Activated gamma-delta T cell treated with anti-CD3 and anti-CD28 coated beads, Interleukin-2, amount 50 U/mL, for 16 hours (primary cell): ENCODE measurements at places on chromosomes 16 and 17.

GRCh38 chr16:75279305-75279704, 27.9 kb upstream of the BCAR1 start:
- DNase-seq: no peak

- DNase-seq: no peak
Observed at GRCh38 chr16:66295213-66295612, 71.3 kb upstream of the CDH5 start.

- no peak for DNase-seq
Observed at GRCh38 chr17:62057696-62058095, 7.4 kb downstream of the MED13 start.

DNA sequence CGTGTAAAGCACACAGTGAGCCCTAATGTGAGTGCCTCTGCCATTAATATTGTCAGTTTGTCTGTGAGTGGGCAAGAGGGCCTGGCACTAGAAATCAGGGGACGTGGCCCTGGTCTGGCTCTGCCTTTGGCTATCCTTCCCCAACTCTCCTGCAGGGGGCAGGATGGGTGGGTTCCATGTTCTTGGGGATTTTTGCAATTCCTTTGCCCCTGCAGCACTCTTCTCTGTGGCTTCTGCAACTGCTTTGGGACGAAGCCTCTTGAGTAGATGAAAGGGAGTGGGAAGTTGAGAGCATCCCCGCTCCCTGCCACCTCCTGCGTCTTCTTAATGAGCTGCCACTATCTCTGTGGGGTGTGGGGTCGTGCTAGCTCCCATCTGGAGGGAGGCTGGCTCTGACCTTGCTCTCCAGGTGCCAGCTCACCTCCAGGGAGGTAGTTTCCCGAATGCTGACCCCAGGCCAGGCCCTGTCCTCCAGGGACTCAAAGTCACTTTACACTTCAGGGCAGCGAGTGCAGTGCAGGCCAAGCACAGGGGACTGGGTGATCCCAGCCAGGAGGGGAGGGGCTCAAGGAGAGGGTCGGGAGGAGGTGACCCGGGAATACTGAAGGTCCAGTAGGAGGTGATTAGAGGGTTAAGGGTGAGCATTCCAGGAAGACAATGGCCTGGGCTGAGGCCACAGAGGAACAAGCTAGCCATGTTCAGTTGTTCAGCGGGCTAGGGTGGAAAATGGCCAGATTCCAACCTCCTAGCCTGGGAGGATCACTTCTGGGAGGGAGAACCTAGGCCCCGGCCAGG, 121.0 kb upstream of the NLRP1 start:
- no peak for DNase-seq

DNA sequence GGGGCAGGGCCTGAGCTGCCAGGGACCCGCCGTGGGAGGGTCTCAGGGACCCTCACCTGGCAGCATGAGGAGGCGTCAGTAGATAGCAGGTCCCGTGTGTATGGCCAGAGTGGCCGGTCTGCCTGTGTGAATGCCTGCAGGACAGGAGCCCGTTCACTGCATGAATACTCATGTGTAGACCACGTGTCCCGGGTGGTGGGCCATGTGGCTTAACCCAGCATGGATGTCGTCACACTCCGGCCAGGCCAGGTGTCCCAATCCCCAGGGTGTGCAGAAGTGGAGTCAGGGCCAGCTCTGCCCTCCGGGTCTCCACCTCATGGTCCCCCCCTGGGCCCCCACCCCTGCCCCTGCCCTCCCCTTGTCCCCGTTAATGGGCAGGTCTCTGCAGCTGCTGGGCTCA, 53.7 kb downstream of the BAHCC1 start:
- DNase-seq: no peak

DNA sequence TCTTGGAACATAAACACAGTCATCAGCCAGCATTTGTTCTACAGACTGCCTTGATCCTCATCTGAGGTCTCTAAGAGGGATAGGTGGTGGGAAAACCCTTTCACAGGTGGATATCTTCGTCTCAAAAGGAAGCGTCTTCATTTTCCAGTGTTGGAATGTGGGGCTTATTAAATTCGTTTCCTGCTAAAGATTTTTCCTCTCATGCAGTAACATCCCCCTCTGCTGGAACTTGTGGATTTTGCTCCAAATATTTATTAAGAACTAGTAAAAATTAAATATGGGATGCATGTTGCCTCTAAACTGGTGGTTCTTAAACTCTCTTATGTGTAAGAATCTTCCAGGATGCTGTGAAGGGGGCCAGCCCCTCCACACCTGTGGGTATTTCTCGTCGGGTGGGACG, 20.1 kb upstream of the MLYCD start:
- DNase-seq: no peak

GRCh38 chr16:28498666-28499381, 4.4 kb downstream of the APOBR start:
- DNase-seq: no peak

DNA sequence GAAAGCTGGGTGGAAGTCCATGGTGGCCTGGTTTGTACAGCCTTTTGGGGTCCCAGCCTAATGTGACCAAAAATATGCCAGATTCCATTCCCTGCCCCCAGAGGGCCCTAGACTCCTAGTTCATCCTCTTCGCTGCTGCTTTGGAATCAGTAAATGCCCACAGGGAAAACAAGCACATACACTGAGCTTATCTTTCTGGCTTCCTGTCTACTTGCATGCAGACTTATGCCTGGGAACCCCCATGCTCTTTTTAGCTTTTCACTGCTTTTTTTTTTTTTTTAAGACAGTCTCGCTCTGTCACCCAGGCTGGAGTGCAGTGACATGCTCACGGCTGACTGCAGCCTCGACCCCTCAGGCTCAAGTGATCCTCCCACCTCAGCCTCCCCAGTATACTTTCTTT, 6.2 kb upstream of the CD300LG start:
- no peak for DNase-seq

DNA sequence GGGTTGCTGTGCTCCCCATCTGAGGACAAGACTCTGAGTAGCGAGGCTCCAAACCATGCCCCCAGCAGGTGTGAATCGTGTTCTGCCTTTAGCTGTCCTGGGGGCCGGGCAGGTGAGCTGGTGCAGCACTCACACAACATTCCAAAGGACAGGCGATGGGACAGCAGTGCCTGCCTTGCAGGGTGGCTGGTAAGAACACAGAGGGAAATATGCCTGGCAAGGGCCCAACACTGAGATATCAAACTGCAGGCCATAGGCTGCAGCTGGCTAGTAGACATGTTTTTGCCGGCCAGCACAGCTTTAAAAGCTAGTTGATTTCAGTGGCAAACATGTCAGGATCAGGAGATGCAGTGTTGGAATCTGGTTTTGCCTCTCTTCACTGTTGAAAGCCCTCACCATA, 23.6 kb downstream of the CLEC16A start:
- no peak for DNase-seq

DNA sequence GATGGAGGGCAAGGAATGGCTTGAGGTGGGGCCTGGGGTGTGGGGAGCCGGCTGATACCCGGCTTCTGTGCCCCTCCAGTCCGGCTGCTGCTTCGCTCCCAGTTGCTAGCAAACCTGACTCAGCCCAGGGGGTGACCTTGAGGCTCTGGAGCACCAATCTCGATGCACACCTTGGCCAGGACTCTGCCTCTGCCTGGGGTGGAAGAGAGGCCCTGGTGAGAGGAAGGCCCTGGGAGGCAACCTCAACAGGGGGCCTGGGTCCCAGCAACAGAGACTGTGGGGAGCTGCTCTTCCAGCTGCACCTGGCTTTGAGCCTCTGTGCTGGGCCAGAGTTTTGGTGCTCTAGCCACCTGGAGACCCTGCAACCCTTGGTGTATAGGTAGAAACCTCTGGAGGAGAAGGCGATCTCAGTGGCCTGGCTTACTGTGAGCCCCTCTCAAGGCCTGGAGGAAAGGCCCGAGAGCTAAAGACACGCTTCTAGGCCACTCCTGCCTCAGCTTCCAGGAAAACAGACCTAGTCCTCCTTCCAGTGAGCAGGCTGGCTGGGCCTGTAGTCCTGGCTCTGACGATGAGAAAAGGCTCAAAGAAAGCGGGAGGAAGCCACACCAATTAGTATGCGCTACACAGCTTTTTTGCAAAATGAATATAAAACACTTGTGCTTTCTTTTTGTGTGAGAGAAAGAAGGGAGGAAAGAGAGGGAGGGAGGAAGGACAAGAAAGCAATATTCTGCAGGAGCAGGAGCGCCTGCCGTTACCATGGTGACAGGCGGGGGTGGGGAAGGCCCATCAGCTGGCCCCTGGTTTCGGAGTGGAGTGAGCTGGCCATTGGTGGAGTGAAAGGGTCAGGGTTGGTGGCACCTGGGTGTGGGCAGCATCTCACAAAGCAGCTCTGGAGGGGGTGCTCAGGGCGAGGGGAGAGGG, 51.0 kb downstream of the VAC14 start:
- no peak for DNase-seq

DNA sequence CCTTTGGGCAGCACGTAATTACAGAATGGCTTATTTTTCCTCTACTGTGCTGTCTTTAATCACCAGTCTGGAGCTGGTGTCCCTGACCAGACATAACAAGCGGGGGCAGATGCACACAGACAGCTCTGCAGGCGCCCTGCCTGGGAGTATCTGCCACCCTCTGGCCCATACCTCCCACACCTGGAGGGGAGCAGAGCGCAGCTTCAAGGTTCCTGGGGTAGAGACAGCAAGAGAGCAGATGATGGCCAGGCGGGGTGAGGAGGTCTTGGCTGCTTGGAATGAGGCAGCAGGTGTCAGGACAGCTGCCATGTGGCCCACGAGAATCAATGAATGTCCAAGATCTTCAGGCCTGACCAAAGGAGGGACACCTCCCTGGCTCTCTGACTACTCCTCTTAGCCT, 23.8 kb downstream of the TMEM94 start:
- no peak for DNase-seq

DNA sequence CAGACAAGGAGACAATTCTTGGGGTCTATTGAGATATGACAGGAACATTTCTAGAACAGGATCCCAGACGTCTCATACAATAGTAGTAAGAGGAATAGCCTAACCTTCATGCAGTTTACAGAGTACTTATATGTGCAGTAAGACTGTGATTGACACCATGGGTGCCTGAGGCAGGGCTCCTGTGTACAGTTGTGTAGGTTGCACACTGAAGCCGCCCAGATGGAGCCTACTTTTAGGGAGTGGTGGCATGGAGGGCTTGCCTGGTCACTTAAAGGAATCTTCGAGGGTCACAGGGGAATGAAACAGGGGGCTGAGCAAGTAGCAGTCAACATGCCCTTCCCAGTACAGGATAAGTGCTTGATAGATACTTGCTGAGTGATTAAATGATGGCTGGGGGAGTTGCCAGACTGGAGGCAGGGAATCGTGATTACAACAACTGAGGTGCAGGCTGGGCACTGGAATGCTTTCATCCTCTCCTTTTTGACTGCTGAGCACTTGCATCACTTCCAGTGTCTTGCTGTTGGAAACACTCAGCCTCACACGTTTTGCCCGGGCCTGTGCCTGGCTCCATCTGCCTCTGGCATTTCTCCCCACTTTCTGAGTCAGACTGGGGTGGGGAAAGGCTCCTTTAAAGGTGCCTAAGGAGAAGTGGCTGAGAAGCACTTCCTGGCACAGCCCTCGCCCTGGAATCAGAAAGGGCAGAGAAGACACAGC, 71.0 kb downstream of the COPRS start:
- no peak for DNase-seq

GRCh38 chr17:32116937-32117336, 25.4 kb upstream of the RHOT1 start:
- DNase-seq: no peak
